ENCODE measurements at places on chromosomes 12 and 14.

DNA sequence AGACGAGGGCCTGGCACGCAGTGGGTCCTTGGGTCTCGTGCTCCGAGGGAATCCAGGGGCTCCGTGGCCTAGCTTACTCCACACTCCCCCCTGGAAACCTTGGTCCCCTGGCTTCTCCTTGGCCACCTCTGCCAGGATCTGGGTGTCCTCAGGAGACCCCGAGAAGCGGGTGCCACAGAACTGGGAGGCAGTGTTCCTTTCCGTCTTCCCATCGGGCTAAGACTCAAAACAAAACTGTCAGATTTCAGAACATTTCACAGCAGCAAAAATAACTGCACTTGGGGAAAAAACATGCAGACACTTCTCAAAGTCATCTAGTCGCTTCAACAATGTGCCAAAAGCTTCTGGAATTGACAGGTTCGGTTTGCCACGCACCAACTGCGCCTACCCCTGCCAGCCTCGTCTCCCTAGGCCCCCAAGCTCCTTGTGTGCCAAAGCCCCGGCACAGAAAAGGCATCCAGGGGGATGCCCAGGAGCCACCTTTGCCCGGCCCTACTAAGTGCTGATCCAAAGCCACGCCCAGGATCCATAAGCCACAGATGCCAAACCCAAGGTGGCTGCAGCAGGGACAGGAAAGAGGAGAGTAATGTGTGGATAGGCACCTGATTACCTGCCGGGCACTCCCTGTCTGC lies 58.4 kb upstream of the DIO3 start:
- no peak for DNase-seq

DNA sequence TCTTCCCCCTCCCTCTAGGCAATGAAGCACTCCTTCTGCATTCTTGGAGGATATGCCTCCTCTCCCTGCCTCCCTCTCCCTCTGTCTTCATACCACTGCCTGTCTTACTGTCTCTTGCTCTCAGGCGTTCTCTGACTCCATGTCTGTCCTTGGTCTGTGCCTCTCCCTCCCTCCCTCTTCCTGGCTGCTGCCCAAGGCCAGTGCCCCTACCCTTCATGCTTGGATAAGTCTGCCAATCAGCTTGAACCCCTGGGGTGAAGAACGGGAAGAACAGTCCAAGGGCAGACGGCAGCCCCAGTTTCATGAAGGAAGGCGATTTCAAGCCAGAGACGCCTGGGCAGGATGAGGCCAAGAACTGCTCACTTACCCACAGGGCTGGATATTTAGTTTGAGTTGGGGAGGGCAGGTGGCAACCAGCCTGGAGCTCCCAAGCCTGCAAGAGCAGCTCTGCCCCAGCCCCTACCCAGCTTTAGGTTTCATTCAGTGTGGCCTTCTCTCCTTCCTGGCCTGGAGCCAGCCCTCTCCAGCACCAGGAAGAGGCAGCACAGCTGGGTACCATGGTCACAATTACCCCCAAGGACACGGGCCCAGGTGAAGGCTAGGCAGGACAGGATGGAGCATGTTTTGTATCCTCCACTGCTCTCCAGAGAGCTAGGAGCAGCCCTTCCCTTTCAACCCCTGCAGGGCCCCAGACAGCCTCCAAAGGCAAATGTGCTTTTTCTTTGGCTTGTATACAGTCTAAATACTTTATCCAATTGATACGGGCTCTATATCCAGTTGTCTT lies 35.8 kb upstream of the LTBP2 start:
- DNase-seq: no peak

GRCh38 chr12:31588976-31589375 lies 2.0 kb downstream of the DENND5B start:
- no peak for DNase-seq

DNA sequence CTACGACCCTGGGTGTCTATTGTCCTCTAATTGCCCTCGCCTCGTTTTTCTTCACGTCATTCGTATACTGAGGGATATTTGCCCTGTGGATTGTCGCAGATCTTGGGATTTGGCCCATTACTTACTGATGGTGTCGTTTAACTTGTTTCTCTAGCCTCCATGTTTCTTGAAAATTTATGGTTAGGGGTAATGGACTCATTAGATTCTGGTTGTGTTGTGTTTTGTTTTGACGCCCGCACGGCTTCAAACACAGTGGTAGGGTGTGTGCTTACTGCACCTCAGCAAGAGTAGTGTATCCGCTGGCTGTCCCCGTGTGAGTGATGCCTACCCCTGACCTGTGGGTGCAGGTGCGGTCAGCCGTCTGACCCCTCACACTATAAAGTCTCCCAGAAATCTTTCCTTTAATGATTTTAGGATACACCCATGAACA lies 874 bp upstream of the RNU6-8 start:
- DNase-seq: no peak

DNA sequence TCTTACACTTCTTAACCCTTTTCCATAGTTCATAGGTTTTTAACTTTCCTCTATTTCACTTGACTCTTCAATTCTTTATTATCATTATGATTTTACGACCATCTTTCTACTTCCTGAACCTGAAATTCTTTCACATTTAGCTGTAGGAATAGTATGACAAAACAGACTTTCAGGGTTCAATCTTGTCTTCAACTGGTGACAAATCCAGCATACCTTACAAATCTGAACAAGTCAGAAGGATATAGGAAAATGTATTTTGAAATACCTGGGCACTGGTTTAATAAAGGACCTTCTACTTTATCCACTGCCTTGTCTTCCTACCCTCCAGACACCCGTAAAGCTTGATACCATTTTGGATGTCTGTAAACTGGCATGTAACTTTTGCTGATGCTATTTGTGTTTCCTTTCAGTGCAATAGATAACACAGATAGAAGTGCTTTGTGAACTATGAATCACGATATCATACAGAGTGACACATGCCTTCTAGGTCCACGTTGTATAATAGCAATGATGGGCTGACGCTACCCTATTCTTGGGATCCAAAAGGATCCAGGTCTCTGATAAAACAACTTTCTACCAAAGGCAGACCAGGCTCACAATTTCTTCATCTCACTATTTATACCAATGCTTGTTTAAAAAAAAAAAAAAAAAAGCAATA lies 77.4 kb upstream of the SAV1 start:
- DNase-seq: no peak

DNA sequence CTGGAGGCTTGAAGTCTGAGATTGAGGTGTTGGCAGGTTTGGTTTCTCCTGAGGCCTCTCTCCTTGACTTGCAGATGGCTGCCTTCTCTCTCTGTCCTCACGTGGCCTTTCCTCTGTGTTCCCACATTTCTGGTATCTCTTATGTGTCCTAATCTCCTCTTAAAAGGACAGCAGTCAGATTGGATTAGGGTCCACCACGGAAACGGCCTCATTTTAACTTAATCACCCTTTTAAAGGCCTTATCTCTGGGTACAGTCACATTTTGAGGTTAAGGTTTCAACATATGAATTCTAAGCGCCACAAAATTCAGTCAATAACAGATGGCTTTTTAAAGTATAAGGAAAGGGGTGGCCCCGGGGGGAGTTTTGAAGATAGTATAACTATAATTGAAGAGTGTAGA lies 33.5 kb downstream of the UNC79 start:
- no peak for DNase-seq

- DNase-seq: no peak
Measured at GRCh38 chr14:46306267-46306666, 345.3 kb downstream of the RPL10L start.

DNA sequence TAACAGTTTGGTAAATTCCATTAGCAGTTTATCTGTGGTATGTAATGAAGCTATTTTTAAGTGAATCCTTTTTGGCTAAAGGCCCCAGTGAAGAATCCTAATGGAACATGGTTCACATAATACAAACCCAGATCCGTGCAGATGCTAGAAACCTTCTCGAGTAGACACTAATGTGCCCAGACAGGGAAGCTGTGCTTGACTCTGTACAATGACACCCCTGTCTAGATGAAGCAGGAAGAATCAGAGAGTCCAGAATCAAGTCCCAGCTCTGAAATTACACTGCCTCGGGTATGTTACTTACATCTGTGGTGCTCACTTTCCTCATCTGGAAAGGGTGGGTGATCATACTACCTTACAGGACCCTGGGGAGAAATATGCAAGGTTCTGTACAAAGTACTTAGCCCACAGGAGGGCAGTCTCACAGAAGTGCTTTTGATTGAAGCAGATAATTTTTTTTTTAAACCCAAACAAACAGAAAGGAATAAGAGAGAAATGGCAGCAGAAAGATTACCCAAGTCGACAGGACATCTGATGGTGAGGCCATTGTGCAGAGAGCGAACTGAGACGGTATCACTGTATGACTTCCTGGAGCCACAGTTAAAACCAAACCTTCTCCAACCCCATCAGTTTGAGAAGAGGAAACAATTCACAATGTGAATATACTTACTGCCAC lies 8.5 kb downstream of the CRACR2A start:
- DNase-seq: no peak

- DNase-seq: no peak
Measured at GRCh38 chr14:50312734-50313054, 570 bp downstream of the DMAC2L start.

DNA sequence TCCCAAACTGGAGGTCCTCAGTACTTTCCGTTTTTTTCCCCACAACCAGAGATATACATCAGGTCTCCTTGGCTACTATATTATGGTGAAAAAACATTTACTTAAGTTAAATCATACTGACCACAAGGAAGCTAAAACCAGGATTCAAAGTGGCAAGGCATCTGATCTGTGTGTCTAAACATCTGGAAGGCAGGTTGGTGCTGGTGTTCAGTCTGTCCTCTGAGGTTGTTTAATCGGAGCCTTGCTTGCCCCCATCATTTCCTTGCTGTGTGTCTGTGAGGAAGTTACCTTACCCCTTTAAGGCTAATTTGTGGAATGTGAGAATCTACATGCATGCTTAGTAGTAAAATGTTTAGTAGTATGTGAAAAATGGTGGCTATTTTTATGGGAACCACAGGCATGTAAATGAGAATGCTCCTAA lies 75.6 kb downstream of the GALNT4 start:
- DNase-seq: no peak

DNA sequence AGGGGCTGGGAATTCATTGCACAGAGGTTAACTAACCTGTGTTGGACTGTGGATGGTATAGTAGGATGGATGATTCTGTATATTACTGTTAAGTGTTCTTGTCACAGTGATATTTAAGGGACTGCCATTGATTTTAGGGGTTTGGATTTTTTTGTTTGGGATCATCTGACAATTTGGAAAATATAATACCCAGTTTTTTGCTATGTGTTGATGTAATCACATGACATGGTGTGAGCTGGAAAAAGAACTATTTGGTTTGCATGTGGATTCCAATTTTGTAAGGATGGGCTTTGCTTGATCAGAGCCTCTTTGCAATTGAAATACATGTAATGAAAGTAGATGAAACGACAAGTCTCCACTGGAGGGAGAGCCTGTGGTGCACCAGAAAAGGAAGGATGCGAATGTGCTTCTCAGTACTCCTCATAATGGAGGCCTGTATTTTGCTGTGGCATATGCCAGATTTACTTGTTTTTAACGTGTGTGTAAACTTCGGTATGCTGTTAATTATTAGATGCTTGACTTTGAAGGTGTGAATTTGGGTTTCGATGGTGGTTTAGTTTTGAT lies 2.7 kb downstream of the DYRK2 start:
- peak; percentile 40 for DNase-seq

- no peak for DNase-seq
Measured at GRCh38 chr14:68543516-68543915, 249.4 kb downstream of the ZFP36L1 start.

DNA sequence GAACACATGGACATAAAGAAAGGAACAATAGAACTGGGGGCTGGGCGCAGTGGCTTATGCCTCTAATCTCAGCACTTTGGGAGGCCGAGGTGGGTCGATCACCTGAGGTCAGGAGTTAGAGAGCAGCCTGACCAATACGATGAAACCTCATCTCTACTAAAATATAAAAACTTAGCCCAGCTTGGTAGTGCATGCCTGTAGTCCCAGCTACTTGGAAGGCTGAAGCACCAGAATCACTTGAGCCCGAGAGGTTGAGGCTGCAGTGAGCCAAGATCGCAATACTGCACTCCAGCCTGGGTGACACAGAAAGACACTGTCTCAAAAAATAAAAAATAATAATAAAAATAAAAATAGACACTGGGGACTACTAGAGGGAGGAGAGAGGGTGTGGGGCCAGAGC lies 154.5 kb downstream of the SEC23A start:
- DNase-seq: no peak

DNA sequence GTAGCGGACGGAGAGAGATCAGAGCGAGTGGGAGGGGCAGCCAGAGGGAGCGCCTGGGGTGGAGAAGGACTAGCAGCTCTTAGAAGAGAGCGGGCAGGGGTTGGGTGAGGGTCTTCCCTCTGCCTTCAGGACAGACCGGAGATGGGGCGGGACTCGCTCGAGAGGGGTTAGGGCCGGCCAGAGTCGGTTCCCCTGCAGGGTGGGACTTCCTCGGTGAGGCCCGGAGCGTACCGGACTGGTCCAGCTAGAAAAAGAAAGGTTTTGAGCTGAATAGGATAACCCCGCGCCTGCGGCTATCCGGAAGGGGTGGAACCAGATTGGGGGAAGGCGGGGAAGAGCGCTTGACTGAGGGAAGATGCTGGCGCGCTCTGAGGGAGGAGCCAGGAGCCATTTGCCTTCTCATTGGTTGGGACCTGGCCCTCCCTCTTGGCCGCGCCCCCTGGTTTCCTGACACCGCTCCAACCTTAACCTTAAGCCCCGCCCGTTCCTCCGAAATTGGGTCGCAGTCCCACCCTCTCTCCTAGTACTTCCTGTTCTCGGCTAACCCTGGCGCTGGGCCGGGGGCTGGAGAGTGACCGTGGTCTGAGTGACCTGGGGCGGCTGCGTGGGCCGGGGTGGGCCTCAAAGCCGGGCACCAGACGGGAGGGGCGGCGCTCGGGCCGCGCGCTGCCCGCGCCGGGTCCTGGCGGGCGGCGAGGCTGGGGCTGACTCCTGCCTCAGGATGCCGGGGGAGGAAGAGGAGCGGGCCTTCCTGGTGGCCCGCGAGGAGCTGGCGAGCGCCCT lies at the start of gene RNF31:
RNF31 (plus strand) TSS at position 521 of the 783 bp plus-strand sequence; CDS start at position 722, 201 bp downstream.
- DNase-seq: peak; percentile 99

DNA sequence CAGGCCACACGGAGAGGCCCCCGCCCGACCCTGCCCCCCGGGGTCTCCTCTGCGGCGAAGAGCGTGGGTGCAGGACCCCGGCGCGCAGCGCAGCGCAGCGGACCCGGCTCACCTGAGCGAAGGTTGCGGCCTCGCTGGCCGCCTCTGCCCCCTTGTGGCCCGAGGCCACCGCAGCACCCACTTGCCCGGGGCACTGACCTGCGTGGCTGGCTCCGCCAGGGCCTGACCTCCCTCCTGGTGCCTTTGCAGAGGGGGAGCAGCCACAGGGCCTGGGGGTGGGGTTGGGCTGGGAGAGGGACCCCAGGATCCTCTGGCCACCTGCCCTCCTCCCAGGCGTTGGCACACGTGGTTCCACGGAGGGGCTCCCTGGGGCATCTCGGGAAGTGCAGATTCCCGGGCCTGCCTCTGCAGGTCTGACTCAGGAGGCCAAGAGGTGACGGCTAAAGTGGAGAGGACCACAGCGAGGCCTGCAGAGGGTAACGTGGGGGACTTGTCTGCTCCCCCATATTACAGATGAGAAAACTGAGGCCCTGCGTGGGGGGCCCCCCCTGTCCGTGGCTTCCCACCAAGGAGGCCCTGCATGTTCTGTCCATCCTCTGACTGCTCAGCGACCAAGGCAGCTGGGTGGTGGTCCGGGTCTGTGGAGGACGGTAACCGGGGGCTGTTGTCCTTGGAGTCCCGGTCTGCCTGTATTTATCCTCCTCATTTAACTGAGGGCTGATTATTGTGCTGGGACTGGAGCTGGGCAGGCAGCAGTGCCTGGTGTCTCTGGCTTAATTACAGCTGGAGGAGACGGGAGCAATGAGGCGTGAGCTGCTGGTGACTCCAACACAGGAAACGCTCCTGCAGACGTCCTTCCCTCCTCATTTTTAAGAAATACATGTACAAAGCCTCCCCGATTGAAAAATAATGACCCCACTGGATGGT lies 67.9 kb upstream of the BEGAIN start:
- peak; percentile 58 for DNase-seq
